ENCODE measurements at places on chromosomes 5 and 9. TPM values are rescaled to one million over a fixed set of nuclear protein-coding genes. Genes with fewer than 3 reads are reported as not detected.

DNA sequence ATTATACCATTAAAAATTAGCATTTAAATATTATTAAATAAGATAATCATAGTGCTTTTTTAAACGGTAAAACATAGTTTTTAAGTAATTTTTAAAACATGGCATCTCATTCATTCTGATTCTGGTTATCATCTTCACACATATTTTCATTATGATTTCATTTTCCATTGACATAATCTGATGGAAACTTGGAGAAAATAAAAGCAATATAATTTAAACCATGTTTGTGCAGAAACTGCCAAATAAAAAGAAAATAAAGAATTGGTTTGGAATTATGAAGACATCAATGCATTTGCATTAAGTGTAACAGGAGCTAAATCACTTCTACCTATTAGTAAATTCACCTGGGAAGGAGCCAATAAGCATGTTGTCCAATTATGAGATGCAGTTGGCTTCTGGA is 490.1 kb upstream of the CD180 start:
- no peak for ATAC-seq

DNA sequence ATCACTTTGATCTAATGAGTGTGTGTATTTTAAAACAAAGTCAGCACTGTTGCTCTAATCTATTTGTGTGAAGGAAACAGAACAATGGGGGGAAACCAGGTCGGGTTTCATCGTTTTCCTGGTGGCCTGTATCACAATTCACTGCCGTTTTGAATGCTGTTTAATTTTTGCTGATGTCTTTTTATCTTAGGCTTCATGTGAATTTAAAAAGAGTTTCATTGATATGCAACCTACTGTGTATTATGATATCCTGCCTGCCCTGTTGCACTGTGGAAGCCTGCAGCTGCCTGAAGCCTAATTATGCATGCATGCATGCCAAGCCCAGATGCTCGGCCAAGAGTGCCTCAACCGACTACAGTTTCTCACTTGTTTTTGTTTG is 307.5 kb downstream of the ZNF608 start:
- no peak for ATAC-seq

DNA sequence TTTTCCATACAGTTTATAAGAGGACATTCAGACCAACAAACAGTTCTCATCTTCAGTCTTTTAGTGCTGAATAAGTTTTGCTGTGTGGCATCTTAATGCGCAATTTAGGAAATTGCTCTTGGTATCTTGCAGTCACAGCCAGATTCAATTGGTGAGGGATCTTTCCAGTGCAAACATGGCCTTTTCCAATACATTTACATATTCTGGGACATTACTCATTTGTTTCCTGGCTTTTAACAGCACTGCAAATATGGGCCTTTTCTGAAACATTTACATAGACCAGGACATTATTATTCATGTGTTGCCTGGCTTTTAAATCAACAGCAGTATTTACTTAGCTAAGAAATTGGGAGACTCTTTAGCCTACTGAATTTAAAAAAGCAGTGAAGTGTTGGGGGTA is 22.7 kb downstream of the ANKRD33B start:
- no peak for ATAC-seq

DNA sequence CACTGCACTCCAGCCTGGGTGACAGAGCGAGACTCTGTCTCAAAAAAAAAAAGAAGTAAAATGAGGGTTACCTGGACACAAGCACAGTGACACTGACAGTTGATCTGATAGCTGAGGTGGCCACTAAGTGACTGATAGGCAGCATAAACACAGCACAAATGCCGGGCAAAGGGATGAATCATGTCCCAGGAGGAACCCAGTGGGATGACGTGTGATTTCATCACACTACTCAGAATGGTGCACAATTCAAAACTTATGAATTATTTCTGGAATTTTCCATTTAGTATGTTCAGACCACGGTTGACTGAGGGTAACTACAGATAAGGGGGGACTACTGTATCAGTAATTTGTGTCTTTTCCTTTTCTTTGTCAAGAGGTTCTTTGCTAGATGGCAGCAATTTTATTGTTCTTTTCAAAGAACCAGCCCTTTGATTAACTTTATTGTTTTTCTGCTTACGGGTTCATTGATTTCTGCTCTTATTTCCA is 34.3 kb upstream of the RNF130 start:
- ATAC-seq: no peak

GRCh38 chr9:95776176-95776575 is 99.3 kb upstream of the ERCC6L2 start:
- no peak for ATAC-seq

- no peak for ATAC-seq
Observed at GRCh38 chr9:109914280-109915027, 134.5 kb downstream of the PALM2AKAP2 start.

DNA sequence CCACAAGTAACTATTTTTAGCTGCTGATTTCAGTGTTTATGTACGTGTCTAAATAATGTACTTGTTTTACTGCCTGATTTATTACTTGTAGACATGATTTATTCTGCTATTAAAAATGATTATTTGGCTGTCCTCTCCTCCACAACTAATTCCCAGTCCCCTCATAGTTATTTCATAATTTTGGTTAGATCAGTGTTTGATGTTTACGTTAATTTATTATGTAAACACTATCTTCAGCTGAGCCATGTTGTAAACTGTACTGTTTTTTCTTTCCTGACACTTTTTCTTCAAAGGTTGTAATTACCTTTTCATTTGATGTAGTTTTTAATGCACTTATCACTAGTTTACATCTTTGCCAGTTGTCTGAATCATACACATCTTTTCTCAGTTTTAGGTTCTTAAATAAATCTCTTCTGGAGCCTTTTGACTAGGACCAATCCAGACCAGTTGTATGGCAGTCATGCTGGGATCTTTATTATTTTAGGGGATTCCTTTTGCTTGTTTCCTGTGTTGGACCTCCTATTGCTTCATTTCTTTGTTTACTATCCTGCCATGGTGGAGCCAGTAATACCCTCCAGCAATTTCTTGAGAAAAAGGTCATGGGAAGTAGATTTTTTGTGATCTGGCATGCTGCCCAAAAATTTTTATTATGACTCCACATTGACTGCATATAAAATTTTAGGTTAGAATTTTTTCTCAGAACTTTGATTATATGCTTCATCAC is 16.1 kb downstream of the AP3S1 start:
- no peak for ATAC-seq

GRCh38 chr5:141960018-141960417 is 2.0 kb upstream of the PCDH12 start:
- ATAC-seq: no peak

DNA sequence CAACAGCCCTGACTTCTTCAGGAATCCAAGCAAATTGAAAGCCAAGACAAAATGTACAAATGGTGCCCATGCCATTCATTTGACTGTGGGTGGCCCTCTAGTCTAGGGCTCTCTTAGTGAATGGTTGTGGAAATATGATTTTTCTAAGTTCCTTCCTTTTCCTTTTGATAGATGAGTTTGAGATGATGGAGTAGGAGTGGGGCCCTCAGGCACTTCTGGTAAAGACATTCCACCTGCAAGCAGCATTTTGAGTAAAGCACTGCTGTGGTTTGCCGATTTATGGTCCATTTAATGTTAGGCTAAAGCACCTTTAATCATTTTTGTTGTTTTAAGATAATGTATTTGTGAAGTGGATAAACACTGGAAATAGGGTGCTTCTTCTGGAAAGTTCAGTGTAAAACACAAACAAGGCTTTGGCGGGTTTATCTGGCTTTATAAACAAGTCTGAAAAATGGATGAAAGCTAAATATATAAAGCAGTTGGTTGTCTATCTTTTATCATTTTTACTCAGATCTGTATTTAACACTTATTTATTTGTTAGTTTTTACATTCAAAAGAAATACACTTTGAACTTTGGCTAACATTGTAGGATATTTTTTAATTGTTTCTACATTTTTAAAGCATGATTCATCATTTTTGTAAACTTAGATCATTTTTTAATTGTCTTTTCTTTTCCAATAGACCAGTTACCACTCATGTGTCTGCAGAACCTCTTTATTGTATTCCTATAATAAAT is 213.5 kb downstream of the PJA2 start:
- ATAC-seq: no peak

DNA sequence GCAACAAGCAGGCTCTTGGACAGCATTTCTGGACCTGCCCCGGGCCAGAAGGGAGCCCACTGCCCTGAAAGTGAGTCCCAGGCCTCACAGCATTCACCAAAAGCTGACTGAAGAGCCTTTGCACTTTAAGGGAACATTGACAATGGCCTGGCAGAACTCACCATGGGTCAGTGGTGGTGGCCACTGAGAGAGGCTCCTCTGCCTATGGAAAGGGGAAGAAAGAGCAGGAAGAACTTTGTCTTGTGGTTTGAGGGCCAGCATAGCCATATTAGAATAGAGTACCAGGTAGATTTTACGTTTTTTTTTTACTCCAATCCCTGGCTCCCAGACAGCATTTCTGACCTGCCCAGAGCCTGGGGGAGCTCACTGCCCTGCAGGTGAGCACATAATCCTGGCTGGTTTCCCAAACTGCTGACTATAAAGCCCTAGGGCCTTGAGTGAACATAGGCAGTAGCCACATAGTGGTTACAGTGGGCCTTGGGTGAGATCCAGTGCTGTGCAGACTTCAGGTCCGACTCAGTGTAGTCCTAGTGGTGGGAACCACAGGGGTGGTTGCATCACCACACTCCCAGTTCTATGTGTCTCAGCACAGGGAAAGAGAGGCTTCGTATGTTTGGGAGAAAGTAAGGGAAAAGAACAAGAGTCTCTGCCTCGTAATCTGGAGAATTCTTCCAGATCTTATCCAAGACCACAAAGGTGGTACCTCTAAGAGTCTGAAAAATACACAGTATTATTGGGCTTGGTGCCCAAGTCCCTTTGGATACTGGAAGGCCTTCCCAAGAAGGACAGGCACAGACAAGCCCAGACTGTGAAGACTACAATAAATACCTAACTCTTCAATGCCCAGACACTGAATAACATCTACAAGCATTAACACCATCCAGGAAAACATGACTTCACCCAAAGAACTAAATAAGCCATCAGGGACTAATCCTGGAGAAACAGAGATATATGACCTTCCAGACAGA is 89.5 kb downstream of the TSSK1B start:
- no peak for ATAC-seq

DNA sequence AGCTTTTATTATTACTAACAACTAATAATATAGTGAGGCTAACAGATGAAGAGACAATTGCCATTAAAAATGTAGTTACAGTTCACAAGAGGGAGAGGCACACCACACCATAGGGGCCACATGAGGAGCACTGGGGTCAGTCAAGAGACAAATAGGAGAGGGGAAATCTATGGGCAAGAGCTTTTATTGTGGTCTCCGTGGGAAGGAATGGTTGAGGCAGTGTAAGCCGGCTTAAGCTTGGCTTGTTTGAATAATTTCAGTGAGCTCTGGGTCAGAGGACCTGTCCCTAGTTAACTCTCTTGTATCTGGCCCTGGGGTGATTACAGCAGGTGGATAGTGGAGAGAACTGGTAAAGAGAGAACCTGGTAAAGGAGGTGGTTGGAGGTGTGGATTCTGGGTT is 35.3 kb downstream of the OGN start:
- no peak for ATAC-seq

- ATAC-seq: no peak
Observed at GRCh38 chr5:5558102-5558501, 135.6 kb downstream of the ICE1 start.

GRCh38 chr9:87707805-87708506 is 18.0 kb upstream of the CTSL start:
- ATAC-seq: no peak

DNA sequence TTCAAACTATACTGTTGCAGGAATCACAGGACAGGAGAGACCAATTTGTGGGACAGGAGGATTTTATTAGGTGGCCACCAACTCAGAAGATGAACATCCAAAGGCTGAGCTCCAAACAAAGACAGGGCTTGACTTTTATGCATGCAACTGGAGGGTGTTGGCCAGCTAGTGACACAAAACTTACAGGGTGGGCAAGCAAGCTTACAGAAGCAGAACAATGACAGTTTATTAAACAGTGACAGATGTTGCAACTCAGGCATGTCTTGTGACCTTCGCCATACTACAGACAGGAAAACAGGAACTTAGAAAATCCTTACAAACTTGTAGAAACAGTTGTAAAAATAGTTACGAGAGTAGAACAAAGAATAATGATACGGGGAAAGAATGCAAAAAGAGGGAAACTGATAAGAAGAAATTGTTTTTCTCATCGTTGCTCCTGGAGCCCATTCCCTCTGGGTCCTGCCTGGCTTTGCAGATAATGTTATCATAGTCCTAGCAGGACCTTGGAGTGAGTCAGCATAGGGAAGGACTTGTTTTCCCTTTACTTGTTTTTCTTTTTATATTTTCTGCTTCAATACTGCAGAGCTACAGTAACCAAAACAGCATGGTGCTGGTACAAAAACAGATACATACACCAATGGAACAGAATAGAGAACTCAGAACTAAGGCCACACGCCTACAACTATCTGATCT is 2083.0 kb upstream of the ACO1 start:
- ATAC-seq: no peak

DNA sequence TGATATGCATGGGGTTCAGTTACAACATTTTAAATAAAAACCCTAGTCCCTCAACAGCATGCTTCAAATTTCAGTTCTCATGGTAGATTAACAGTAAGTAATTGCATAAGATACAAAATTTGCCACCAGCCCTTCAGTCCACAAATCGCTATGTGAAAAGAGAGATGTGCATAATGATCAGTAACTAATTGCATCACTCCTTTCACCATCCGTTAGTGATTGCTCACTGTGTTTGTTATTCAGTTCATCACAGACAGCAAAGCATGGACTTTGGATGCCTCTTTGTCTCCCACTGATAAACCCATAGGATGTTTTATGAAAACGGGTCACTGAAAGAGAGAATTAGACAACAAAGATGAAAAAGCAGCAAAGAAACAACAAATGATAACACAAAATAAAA is 103.2 kb downstream of the MCTP1 start:
- ATAC-seq: no peak

GRCh38 chr5:77086368-77086688 is 757 bp downstream of the ZBED3 start:
- ATAC-seq: no peak

DNA sequence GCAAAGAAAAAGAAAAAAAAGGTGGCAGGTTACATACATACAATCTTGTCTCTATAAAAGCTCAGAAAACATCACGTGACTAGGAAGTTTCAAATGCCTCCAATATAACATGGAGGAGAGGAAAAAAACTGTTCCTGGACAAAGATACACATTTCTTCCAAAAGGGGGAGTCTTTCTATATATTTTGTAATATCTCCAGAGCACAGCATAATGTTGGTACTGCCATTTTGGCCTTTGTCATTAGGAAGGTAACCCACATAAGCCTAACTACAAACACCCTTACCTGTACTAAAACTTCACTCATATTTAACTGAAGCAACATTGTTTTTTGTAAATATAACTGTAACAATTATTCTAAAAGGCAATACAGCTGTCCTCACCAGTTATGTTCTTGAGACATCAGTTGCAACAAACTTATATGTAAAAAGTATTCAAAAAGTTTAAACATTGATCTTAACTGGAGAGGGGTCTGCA is 1.2 kb upstream of the BTF3 start:
- no peak for ATAC-seq

The POU5F2 gene
- 1.0 TPM for total RNA-seq

The TMEM174 gene
- not detected for total RNA-seq

The TIMD4 gene
- total RNA-seq: 1.2 TPM

The LCNL1 gene
- total RNA-seq: 0.40 TPM

The C9orf153 gene
- 0.54 TPM for total RNA-seq

The GALNT12 gene
- total RNA-seq: 13.7 TPM

The GRIA1 gene
- total RNA-seq: 0.47 TPM

Data from gastroesophageal sphincter (tissue), 4 donors.